ENCODE measurements at places on chromosomes 2 and 18.

DNA sequence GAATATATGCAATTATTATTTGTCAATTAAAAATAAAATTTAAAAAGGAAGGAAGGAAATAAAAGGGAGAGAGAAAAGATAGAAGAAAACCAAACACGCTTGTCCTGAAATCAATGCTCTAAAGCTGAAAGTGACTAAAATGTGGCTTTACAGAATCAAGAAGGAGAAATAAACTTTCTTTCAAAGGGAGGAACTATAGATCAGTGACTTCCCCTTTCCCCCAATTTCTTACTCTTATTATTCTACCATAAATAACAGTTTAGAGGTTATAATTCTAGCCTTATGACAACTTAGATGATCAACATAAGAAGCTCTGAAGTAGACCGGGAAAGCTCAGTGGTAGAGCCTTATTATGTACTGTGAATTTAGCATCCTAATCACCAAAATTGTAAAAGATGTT, 122.5 kb downstream of the ARHGAP15 start:
- no peak for DNase-seq

DNA sequence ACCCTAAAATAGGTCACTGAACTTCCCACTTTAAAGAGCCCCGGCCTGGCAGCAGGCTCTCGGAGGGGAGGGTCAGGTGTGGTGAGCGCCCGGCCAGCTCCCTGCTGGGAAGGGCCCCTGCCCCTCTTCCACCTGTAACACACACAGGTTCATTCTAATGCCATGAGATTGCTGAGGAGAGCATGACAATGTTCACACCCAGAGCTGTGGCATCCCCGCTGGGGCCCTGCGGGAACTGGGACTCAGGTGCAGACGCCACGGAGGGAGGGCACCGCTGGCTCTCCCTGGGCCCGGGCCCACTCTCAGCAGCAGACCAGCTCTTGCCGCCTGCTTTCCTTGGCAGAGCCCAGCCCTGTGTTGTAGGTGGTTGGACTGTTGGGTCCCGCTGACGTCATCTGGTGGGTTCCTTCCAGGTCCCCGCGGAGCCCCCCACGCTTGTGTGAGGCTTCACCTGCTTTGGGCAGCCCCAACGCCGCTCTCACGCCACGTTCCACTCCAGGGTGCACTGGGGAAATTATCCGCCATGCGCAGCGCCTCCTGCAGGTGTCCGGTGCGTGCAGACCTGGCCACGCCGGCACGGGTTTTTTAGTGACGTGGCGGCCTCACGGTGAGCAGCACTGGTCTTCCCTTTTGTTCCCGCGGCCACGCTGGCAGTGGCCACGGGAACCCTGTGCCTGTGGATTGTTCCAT, 50.4 kb upstream of the KCNG2 start:
- no peak for DNase-seq

GRCh38 chr2:42140496-42140895, 28.7 kb upstream of the EML4 start:
- no peak for DNase-seq

DNA sequence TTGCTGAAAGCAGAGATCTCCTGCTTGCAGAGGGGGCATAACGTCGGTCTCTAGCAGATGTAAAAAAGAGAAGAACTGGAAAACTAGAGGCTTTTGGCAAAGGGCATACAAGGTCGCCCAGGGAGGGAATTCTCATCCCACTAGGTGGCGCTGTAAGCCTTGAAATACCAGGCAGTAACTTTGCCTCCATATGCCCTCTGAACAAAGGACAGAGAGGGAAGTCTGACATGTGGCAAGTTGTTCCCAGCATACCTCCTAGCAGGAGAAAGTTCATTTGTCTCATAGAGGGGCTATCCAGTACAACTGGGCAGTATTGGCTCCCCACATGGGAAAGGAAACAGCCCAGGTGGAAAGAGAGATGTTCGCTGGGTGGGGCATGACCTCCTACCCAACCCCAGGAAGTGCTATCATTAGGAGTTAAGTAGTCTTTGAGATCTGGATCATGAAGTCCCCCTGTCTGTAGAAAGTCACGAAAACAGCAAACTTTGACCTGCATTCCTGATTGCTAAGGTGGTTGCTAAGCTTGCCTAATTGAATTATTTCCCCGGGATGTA, 39.9 kb downstream of the STK17B start:
- peak; percentile 4 for DNase-seq

DNA sequence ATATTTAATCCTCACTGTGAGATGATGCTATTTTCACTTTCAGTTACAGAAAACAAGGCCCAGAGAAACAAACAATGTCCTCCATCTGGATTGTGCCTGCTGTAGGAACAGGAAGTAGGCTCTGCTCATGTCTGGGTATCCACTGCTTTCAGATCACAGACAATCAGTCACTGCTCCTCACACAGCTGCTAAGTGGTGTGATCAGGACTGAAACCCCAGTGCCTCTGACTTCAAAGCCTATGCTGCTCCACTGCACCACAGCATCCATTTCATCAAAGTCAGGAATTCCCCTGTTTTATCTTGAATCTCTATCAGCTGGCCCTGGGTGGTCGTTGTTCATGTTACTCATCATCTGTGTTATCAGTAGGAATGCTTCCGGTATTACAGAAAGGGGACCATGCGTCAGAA, 303.8 kb upstream of the TRIB2 start:
- no peak for DNase-seq

GRCh38 chr2:96103187-96103601, 13.2 kb downstream of the ADRA2B start:
- DNase-seq: no peak

GRCh38 chr18:2331491-2331890, 239.8 kb downstream of the METTL4 start:
- DNase-seq: no peak

DNA sequence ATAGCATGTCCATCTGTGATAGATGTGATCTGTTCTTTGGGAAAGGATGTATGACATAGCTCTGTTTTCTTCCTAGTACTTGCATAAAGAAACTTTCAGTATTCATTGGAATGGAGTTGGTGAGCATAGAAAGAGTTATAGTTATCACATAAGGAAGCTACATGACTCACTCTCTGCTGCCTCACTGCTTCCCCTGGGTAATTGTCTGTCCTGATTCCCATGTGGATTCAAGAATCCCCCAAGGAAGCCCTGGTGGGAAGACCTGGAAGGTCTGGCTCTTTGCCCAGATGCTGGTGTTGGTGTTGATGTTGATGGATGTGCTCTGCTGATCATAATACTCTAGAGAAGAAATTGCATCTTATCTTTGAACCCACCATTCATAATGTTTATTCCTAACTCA, 60.6 kb downstream of the PTPN4 start:
- DNase-seq: no peak

GRCh38 chr2:177724398-177725287, 332.1 kb downstream of the AGPS start:
- DNase-seq: peak; percentile 54

DNA sequence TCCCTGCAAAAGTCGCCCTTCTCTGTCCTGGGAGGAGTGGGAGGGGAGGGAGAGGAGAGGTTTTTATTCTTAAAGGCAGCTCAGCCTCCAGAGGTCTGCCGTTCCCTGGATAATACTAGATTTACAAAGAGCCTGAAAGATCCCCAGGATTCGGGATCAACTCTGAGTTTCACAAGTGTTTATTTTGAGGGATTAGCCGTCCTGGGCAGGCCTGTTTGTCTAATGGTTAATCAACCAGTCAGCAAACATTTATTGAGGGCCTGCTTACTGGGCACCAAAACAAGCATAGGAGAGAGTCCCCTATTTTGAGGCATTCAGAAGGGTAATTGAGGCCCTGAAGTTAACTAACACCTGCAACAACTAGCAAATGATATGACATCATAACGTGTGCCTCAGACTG, 152.6 kb upstream of the SLC1A4 start:
- DNase-seq: no peak

- no peak for DNase-seq
These were observed 45.2 kb upstream of the NYAP2 start for GRCh38 chr2:225354281-225354774.

GRCh38 chr2:218217360-218218267, 625 bp downstream of the ARPC2 start:
- peak; percentile 36 for DNase-seq

- no peak for DNase-seq
These were observed 35.3 kb upstream of the CAB39 start for GRCh38 chr2:230677201-230677946.

- DNase-seq: no peak
These were observed 807.0 kb downstream of the SLC4A3 start for GRCh38 chr2:220434385-220434784.

GRCh38 chr2:127107622-127107999, 657 bp upstream of the BIN1 start:
- DNase-seq: peak; percentile 73

GRCh38 chr2:79830501-79830900, 317.6 kb downstream of the CTNNA2 start:
- DNase-seq: no peak

DNA sequence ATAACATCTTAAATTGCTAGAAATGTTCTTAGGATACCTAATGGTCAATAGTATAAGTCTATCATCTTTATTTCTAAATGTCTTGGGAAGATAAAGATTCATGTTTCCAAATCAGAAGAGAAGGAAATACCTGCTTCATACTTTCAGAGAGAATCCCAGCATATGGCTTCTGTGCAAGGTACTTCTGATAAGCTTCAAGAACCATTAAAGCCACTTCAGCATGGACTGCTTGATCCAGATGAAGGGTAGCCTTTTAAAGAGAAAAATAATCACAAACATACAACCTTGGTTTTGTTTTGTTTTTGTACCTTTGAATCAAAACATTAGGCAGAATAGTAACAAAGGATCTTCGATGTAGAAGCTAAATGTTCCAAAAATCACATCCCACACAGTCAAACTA, 44.0 kb downstream of the EPG5 start:
- DNase-seq: no peak

- no peak for DNase-seq
These were observed 16.0 kb downstream of the CYB5A start for GRCh38 chr18:74275736-74276135.

- DNase-seq: no peak
These were observed 47.2 kb upstream of the CDC42EP3 start for GRCh38 chr2:37718515-37719161.

GRCh38 chr2:161780881-161781280, 156.7 kb downstream of the SLC4A10 start:
- no peak for DNase-seq

DNA sequence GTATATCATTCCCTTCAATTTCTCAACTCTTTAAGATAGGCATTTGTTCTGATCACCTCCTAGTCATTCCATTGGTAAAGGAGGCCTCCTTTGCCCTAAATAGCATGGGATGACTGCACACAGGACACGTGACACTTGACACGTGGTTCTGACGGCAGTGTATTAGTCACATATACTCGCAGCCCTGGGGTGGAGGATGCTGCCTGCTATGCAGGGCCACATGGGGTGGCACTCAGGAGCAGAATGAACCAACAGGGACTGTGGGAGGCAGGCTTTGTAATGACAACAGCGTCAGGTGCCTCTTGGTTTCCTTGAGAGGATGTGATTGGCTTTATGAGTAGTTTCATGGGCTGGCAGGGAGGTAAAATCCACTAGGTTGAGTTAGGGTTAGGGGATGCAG, 9.3 kb upstream of the KCNS3 start:
- no peak for DNase-seq

DNA sequence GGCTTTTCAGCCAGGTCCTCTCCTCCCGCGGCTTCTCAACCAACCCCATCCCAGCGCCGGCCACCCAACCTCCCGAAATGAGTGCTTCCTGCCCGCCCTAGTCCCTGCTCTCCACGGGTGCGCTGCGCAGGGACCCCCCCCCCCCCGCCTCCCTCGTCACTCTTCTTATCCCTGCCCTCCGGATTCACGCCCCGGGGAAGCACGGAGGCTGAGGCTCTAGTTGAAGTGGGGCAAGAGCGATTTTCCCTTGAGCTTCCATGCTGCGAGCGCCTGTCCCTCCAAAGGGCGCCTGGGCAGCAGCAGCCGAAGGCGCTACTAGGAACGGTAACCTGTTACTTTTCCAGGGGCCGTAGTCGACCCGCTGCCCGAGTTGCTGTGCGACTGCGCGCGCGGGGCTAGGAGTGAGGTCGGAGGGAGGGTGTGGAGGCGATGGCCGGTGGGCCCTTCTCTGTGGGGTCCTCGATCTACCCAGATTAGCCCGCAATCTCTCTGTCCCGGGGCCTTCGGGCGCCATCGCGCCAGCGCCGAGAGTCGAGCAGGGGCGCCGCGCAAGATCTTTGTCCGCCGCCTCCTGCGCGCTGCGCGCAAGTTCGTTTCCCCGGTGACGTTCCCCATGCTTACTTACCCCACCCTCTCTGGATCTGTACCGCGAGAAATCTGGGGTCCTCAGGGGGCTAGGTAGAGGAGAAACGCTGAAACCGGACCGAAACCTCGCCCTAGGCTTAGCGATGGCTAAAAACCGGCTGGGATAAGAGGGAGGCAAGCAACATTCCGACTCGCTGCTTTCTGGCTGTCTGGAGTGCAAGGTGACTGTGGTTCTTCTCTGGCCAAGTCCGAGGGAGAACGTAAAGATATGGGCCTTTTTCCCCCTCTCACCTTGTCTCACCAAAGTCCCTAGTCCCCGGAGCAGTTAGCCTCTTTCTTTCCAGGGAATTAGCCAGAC, 677 bp downstream of the GAD1 start:
- peak; percentile 66 for DNase-seq

DNA sequence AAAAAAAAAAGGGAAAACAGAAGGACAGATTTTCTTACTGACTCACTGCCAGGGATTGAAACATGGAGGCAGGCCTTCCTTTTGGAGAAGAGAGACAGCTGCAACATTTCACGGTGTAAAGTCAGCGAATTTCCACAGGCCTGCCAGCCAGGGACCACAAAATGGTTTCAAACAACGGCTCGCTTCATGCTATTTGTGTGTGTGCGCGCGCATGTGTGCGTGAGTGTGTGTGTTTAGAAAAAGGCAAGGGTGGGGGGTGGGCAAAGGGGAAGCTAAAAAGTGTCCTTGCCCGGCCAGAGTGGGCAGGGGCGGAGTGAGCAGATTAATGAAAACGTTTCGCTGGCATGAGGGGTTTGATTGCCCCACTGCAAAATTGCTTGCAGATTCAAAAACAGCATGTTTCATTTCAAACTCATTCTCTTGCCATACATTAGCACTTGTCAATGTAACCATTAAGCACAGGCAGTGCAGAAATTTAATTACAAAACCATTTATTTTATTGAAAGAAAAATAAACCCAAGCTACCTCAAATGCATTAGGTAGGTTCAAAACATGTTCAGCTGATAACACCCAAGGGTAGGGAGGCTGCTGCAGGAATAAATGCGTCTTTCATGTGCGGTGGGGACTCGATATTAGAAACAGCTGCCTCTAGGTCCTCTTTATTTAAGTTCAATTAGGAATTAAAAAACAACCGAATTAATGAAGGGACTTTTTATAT, 182.1 kb upstream of the SIX2 start:
- no peak for DNase-seq

DNA sequence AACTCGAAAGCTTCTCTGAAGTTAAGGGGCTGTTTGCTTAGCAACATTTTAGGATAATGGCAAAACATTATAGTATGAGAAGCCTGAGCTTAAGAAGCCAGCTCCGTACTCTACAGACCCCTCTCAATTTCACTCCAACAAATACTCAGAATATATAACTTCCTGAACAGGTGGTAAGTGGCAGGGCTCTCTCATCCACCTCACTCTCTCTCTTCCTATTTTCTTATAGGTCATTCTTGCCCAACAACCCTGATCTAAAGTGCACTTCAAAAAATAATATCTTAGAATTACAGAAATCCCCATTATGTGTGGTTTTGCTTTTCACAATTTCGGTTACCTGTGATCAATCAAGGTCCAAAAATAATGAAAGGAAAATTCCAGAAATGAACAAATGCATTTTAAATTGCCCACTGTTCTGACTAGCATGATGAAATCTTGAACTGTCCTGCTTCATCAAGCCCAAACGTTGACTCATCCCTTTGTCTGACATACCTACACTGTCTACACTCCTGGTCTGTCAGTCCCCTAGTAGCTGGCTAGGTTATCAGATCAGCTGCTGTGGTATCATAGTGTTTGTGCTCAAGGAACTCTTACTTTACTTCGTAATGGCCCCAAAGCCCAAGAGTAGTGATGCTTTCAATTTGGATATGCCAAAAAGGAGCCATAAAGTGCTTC, 122.8 kb upstream of the COL5A2 start:
- DNase-seq: no peak

All from HuH-7 (cell line).